Osteocyte (in vitro differentiated cells): ENCODE measurements at places on chromosomes 16 and 17. TPM values are rescaled to one million over a fixed set of nuclear protein-coding genes. Genes with fewer than 3 reads are reported as not detected.
A peak's percentile ranks its signal among the peaks of the same experiment; 100 is the strongest.

DNA sequence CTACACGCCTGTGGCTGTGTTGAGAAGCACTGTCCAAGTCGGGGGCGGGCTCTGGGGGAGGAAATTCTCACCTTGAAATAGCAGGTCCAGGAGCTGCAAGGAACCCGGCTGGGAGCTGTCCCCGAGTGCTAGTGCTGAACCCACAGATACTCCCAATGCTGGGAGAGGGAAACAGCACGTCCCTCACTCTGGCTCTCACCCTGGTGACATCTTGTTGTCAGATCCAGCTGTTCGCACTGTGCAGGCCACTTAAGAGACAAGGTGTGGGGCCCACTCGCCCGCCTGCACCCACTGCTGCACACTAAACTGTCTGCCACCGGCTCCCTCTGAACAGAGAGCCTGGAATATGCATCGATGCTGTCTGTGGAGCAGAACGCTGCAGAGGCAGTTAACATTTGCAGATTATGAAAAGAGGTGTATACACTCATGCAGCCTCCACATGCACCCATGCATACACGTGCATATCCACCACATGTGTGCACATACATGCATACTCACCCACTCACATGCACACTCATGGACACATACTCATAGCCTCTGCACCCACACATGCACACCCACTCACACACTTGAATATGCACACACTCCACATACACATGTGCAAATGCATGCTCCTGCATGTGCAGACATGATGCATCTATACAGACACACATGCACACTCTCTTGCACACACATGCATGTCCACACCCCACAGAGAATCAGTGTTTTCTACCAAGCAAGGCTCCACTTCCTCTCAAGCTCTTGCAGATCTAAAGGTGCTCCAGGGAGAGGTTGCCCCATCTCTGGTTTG, 42.0 kb downstream of the MGAT5B start:
- no peak for DNase-seq
- H3K4me1 ChIP-seq = no peaks in the 10 kb centered on the region
- H3K27me3 ChIP-seq = peaks cover 10% of the 10 kb centered on the region
- no peaks in the 10 kb centered on the region for H3K36me3 ChIP-seq
- H3K4me3 ChIP-seq = no peak overlapping the region

- DNase-seq = no peak
- no peaks in the 10 kb centered on the region for H3K36me3 ChIP-seq
- H3K4me1 ChIP-seq = peaks cover 12% of the 10 kb centered on the region
- peak overlapping the region; percentile 65 for H3K4me3 ChIP-seq
- H3K27ac ChIP-seq = no peak overlapping the region
These were observed 100.7 kb downstream of the MGAT5B start for GRCh38 chr17:76968707-76969597.

DNA sequence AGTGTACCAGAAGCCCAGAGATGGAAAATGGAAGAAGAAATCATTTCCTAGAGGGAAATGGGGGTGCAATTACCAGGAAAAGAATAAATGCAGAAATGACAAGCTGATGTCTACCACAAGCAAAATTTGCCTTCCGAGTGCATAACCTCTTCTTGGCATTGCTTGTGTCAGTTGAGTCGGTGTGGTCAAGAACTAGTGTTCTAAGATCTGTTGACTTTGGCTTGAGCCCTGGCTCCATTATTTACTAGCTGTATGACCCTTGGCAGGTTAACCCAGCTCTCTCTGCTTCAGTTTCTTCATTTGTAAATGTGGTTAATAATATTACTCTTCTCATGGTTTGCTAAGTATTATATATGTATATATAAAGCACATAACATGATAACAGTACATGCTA, 273.0 kb upstream of the IRX5 start:
- peaks cover 22% of the 10 kb centered on the region for H3K27me3 ChIP-seq
- no peak overlapping the region for H3K27ac ChIP-seq
- peaks cover 2% of the 10 kb centered on the region for H3K4me1 ChIP-seq
- DNase-seq = no peak
- no peaks in the 10 kb centered on the region for H3K36me3 ChIP-seq

DNA sequence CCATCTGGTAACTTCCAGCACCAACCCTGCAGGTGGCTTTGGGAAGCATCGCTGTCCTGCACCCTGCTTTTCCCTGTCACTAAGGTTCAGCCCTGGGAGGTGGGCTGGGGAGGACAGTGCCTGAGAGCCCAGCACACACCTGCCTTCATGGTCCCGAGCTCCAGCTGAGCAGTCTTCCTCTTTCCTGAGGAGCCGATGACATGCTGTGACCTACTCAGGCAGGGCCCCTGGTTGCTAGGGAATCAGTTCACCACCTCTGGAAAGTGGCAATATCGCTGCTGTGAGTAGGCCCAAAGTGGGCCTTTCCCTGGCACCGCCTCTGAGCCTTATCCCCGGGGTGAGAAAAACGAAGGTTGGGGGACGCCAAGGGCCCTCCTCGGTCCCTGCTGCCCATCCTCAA, 17.9 kb downstream of the ST3GAL2 start:
- H3K4me3 ChIP-seq = no peak overlapping the region
- no peak for DNase-seq
- peaks cover 8% of the 10 kb centered on the region for H3K36me3 ChIP-seq
- no peaks in the 10 kb centered on the region for H3K27me3 ChIP-seq

- no peak overlapping the region for H3K4me3 ChIP-seq
- no peak for DNase-seq
- H3K27ac ChIP-seq = no peak overlapping the region
These were observed 670.7 kb downstream of the MAF start for GRCh38 chr16:78929841-78930240.

GRCh38 chr17:72812823-72813222, 279.7 kb downstream of the SLC39A11 start:
- no peak overlapping the region for H3K27ac ChIP-seq
- peaks cover 7% of the 10 kb centered on the region for H3K4me1 ChIP-seq
- no peak for DNase-seq
- H3K4me3 ChIP-seq = no peak overlapping the region
- peaks cover 20% of the 10 kb centered on the region for H3K36me3 ChIP-seq

GRCh38 chr16:77344341-77344740, 90.5 kb downstream of the ADAMTS18 start:
- peaks cover 15% of the 10 kb centered on the region for H3K27me3 ChIP-seq
- no peak for DNase-seq
- no peak overlapping the region for H3K4me3 ChIP-seq
- H3K4me1 ChIP-seq = no peaks in the 10 kb centered on the region
- no peak overlapping the region for H3K27ac ChIP-seq

The RAI1 gene
- total RNA-seq = 40.0 and 40.1 TPM in 2 replicates

The E2F4 gene
- total RNA-seq = 40.0 and 43.4 TPM in 2 replicates

The FNDC8 gene
- not detected in 2 replicates for total RNA-seq

The SHISA6 gene
- total RNA-seq = 0.05 TPM in 1 of 2 replicates, not detected in the other

The CACNA1H gene
- 21.2 and 21.3 TPM in 2 replicates for total RNA-seq

The RAP1GAP2 gene
- 6.3 and 7.8 TPM in 2 replicates for total RNA-seq

The NPIPB2 gene
- 14.0 and 19.7 TPM in 2 replicates for total RNA-seq
